ENCODE measurements at places on chromosomes 7 and 10. TPM values are rescaled to one million over a fixed set of nuclear protein-coding genes. Genes with fewer than 3 reads are reported as not detected.

- no peaks in the 10 kb centered on the region for H3K4me1 ChIP-seq
- DNase-seq: no peak
Observed at GRCh38 chr7:2460188-2460587, 16.0 kb downstream of the GRIFIN start.

Gene PCDH15
- total RNA-seq: not detected

Gene PLCE1
- total RNA-seq: 11.4 TPM

Gene RET
- not detected for total RNA-seq

DNA sequence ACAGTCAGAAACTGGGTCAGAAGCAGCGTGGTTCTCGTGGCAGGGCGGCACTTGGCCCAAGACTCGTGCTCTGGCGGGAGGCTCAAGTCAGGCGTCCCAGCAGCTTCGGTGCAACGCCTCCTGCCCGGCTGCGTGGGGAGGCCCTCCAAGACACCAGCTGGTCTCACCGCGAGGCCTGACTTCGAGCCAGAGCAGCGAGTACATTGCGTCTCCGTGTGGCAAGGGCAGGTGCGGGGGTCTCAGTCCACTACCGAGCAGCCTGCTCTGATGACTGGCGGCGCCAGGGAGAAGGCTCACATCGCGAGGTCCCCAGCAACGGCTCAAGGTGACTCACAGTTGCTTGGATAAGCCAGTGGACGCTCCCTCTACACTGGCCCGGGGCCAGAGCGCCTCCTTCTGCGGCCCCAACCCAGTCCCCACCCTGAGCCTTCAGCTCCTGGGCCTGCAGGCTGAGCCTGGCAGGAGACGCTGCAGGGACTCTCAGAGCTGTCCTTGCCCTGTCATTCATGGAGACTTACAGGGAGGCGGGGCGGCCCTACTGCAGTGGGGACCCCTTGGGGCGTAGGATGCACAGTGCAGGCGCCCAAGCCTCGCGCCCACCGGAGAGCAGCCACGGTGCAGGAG lies 41.9 kb upstream of the PRKAR1B start:
- H3K27ac ChIP-seq: no peak overlapping the region
- no peak for DNase-seq
- H3K4me1 ChIP-seq: no peaks in the 10 kb centered on the region
- H3K36me3 ChIP-seq: peaks cover 6% of the 10 kb centered on the region

- no peak for DNase-seq
- no peak overlapping the region for H3K4me3 ChIP-seq
- H3K27me3 ChIP-seq: no peaks in the 10 kb centered on the region
- H3K4me1 ChIP-seq: no peaks in the 10 kb centered on the region
Observed at GRCh38 chr7:674454-675410, 51.8 kb upstream of the DNAAF5 start.

GRCh38 chr10:86967481-86967941 lies 771 bp upstream of the ADIRF start:
- no peaks in the 10 kb centered on the region for H3K27me3 ChIP-seq
- H3K36me3 ChIP-seq: no peaks in the 10 kb centered on the region
- peak overlapping the region; percentile 71 for H3K4me3 ChIP-seq
- H3K27ac ChIP-seq: no peak overlapping the region
- H3K4me1 ChIP-seq: peaks cover 47% of the 10 kb centered on the region
- no peak for DNase-seq

Gene INMT
- not detected for total RNA-seq

Gene EIF5AL1
- total RNA-seq: 0.75 TPM

Gene PAXIP1
- total RNA-seq: 8.1 TPM

- no peaks in the 10 kb centered on the region for H3K27me3 ChIP-seq
- H3K27ac ChIP-seq: no peak overlapping the region
- H3K4me3 ChIP-seq: no peak overlapping the region
- no peak for DNase-seq
- H3K4me1 ChIP-seq: peaks cover 1% of the 10 kb centered on the region
Observed at GRCh38 chr7:110413038-110413437, 677.9 kb upstream of the LRRN3 start.

Gene CPN1
- not detected for total RNA-seq

- no peaks in the 10 kb centered on the region for H3K27me3 ChIP-seq
- peaks cover 31% of the 10 kb centered on the region for H3K4me1 ChIP-seq
- DNase-seq: no peak
- H3K27ac ChIP-seq: no peak overlapping the region
- H3K4me3 ChIP-seq: no peak overlapping the region
- H3K36me3 ChIP-seq: no peaks in the 10 kb centered on the region
Observed at GRCh38 chr10:98264378-98265065, 3.5 kb downstream of the LOXL4 start.

Gene BEND7
- 1.2 TPM for total RNA-seq

DNA sequence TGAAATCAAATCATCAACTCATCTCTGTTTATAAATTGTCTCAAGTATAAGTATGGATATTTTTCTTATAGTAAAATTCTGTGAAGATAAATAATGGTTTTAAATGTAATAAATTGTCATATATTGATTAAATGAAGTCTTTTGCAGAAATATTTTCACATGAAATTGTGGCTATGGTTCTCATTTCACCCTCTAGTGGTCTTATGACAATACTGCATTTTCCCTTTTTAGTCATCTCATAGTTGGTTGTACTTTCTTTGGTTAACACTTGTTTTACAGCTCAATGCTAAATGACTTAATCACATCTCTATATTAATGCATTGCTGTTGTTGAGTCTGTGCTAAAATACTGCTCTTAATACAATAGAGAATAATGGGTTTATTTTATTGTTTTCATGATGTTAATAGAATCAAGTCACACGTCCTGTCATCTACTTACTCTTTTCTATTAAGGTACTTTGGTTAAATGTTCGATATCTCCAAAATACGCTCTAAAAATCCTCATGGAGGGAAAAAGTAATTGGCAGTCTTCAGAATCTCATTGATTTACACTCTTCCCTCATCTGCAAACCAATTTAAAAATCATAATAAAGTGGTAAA lies 38.0 kb upstream of the CACNA2D1 start:
- H3K36me3 ChIP-seq: no peaks in the 10 kb centered on the region
- H3K4me3 ChIP-seq: no peak overlapping the region
- H3K27me3 ChIP-seq: peaks cover 7% of the 10 kb centered on the region
- DNase-seq: peak; percentile 43
- no peaks in the 10 kb centered on the region for H3K4me1 ChIP-seq

Gene LIPF
- total RNA-seq: not detected

DNA sequence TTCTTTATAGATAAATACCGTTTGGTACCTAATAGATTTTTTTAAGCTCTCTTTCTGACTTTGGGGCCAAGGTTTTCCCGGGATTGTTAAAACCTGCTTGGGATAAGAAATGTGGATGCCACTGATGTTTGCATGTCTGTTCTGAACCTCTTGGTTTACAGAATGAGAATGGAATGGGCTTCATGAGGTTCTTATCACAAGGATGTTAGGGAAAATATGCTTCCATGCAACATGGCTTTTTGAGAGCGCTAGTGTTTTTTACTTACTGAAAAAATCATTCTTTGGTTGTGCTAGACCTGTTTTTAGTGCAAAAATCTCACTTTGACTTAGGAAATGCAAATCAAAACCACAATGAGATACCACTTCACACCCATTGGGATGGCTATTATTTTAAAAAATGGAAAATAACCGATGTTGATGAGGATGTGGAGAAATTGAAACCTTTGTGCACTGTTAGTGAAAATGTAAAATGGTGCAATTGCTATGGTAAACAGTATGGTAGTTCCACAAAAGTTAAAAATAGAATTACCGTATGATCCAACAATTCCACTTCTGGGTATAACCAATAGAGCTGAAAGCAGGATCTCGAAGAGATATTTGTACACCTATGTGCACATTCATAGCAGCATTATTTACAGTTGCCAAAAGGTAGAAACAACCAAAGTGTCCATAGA lies 38.9 kb downstream of the TSPAN14 start:
- H3K4me3 ChIP-seq: no peak overlapping the region
- no peak overlapping the region for H3K27ac ChIP-seq
- H3K27me3 ChIP-seq: no peaks in the 10 kb centered on the region
- DNase-seq: no peak

DNA sequence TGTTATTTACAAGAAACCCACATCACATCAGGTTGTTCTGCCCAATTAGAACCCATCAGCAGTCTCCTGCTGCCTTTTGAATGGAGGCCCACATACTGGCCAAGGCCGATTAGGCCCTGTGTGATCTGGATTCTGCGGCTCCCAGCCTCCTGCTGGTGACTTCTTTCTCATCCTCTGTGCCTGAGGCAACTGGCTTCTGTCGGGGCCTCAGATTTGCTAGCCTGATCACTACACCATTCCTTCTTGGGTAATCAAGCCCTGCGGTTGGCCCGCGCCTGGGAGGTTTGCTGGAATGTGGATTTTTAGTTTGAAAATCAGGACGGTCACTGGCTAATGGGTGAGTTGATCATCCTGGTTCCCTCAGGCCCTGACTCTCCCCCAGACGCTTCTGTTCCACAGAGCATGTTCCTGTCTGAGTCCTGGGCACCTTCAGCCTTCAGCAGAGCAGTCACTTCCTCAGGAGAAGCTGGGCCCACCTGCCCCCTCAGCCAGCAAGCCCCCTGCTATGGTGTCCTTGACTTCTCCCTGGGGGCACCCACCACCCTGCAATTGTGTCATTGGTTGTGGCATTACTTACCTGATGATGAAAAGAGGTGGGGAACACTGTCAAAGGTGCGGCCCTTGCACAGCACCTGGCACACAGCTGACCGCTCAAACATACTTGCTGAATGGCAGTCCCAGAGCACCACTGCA lies 207.6 kb downstream of the PHTF2 start:
- H3K27me3 ChIP-seq: no peaks in the 10 kb centered on the region
- no peaks in the 10 kb centered on the region for H3K4me1 ChIP-seq
- H3K27ac ChIP-seq: no peak overlapping the region
- DNase-seq: no peak

- no peaks in the 10 kb centered on the region for H3K36me3 ChIP-seq
- DNase-seq: no peak
- H3K27ac ChIP-seq: no peak overlapping the region
- H3K4me1 ChIP-seq: no peaks in the 10 kb centered on the region
- no peaks in the 10 kb centered on the region for H3K27me3 ChIP-seq
Observed at GRCh38 chr10:105328503-105329133, 687.5 kb downstream of the SORCS3 start.

DNA sequence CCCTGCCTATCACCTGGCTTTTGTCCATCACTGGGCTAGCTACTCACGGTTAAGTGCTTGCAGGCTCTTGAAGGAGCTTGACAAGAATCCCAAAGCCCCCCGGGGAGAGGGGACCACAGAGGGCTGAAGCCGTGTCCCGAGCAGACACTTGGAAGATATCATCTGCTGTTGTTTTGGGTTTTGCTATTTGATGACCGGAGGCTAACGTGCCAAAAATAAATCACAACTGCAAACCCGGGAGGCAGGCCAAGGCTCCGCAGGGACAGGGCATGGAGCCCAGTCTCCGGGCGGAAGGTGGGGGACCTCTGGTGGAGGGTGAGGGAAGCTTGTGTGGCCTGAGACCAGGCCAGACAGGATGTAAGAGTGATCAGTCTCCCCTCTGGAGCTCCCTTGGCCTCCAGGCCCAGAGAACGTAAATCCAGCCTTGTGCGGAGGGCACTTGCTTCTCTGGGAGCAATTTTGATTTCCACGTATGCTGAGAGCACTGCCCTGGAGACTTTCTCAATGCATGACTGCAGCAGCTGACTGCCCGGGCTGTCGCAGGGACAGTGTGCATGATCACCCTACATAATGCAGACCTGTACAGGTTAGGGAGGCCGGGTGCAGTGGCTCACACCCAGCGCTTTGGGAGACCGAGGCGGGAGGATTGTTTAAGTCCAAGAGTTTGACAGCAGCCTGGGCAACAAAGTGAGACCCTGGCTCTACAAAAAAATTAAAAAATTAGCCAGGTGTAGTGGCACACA lies at the start of gene PHKG1:
Gene PHKG1, minus strand, starts transcription at position 164 of the 743 bp plus-strand sequence. CDS start 4,011 bp downstream, outside the sequence.
- H3K4me3 ChIP-seq: no peak within 1 kb of the TSS
- H3K27ac ChIP-seq: no peak within 1 kb of the TSS
- H3K27me3 ChIP-seq: no peaks in the 10 kb centered on the region
- no peaks in the 10 kb centered on the region for H3K4me1 ChIP-seq

DNA sequence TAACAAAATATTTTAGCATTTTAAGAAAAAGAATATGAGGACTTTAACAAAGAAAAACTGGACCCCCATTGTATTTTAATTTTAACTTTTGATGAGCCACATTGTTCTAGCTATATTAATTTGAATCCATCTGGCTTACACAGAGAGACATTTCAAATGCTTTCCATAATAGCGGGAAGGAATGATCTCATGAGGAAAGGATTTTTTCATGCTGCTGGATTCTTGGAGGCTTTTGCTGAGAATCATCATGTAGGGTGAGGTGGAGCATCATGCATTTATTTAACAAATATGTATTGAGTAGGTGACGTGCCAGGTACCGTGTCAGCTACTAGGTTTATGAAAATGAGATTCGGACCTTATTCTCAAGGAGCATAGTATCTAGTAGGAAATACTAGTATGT lies 1006.3 kb downstream of the SORCS1 start:
- no peaks in the 10 kb centered on the region for H3K36me3 ChIP-seq
- no peak overlapping the region for H3K27ac ChIP-seq
- H3K27me3 ChIP-seq: peaks cover 15% of the 10 kb centered on the region
- no peak overlapping the region for H3K4me3 ChIP-seq

GRCh38 chr7:8442814-8443304 lies 9.4 kb downstream of the NXPH1 start:
- H3K4me3 ChIP-seq: no peak overlapping the region
- H3K27ac ChIP-seq: no peak overlapping the region
- DNase-seq: no peak
- H3K4me1 ChIP-seq: no peaks in the 10 kb centered on the region

Gene ADRB1
- total RNA-seq: 0.15 TPM

- H3K4me1 ChIP-seq: no peaks in the 10 kb centered on the region
- peak; percentile 3 for DNase-seq
- H3K27ac ChIP-seq: no peak overlapping the region
Observed at GRCh38 chr7:24419077-24419476, 135.1 kb downstream of the NPY start.
